ENCODE measurements at places on chromosomes 2 and 18.

GRCh38 chr2:185990861-185991525 lies 252.4 kb downstream of the FSIP2 start:
- no peak for DNase-seq

- DNase-seq, result no peak
Observed at GRCh38 chr18:79697178-79697577, 17.6 kb downstream of the CTDP1 start.

- no peak for DNase-seq
Observed at GRCh38 chr2:55712477-55713060, 18.9 kb upstream of the PNPT1 start.

- no peak for DNase-seq
Observed at GRCh38 chr2:16006537-16007166, 66.3 kb downstream of the MYCN start.

GRCh38 chr2:44245083-44245861 lies 30.0 kb upstream of the SLC3A1 start:
- DNase-seq, result no peak

DNA sequence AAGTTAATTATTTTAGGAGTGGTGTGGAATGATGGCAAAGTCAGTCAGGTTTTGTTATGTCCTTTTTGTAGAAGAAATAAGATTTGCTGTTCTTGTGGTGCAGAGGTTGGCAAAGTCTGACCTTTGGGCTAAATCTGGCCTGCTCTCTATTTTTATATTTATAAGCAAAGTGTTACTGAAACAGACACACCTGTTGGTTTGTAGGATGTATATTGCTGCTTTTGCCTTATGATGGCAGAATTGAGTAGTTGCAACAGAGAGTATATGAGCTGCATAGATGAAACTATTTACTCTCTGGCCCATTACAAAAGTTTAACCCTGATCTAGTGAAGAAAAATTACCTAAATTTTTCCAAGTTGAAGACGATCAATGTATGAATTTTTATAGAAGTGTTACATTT lies 34.1 kb upstream of the KCNJ13 start:
- no peak for DNase-seq

- no peak for DNase-seq
Observed at GRCh38 chr2:188378371-188378950, 86.8 kb downstream of the GULP1 start.

DNA sequence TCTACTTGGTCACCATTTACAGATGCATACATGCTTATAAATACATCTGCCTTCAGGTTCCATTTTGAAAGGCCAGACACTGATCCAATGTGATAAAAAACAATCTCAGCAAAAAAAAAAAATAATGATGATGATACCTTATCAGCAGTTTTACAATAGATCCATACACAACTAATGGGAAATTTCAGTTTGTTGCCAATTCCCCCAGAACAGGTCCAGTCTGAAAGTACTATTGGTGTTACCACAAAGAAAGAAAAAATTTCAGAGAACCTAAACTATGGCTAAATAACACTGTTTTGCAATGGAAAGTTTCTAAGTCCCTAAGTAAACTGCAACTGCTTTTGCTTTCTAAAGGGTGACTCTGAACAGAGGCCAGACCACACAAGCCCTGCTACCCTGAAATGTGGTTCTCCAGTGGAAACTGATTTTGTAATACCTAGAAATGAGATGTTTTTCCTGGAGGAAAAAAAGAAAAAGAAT lies 54.1 kb downstream of the LPIN2 start:
- no peak for DNase-seq

GRCh38 chr2:15913146-15913545 lies 27.2 kb upstream of the MYCN start:
- DNase-seq, result no peak

- DNase-seq, result peak; percentile 73
Observed at GRCh38 chr2:42793334-42794270, 1.2 kb upstream of the HAAO start.

All from muscle of arm (tissue), 14 donors.